ENCODE measurements at places on chromosomes 7 and 10.

- DNase-seq, result no peak
These were observed 4.9 kb downstream of the ABCC2 start for GRCh38 chr10:99787311-99787710.

DNA sequence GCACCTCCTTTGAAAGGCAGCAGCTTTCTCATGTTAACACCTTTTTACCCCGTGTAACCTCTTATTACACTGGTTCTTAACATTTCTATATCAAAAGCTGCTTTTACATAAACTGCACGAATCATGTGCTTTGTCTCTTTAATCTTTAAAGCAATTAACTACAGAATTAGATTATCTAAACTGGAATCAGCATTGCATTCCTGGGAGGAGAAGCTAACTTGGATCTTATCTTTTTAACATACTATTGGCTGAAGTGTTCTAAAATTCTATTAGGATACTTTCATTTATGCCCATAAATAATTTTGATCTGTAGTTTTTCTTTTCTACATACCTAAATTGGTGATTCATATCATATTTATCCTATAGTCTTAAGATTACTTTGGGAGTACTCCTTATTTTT is 428.4 kb upstream of the IGFBP3 start:
- DNase-seq, result no peak

DNA sequence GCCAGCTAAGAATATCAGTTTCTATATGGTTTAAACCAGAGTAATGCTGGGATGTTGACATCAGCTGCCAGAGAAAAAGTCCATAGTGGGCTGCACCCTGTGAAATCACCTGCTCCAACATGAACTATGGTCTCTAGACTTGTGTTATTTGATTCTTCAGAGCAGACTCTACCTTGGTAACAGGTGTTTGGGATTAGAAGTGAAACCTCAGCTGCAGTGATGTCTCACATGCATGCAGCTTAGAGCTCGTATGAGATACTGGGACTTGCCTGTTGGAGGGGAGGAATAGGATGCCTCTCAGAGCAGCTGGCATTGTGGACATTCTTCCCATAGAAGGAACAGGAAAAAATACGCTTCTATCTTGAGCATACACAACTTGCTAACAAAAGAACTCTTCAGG is 287.1 kb upstream of the CSTF2T start:
- DNase-seq, result no peak

DNA sequence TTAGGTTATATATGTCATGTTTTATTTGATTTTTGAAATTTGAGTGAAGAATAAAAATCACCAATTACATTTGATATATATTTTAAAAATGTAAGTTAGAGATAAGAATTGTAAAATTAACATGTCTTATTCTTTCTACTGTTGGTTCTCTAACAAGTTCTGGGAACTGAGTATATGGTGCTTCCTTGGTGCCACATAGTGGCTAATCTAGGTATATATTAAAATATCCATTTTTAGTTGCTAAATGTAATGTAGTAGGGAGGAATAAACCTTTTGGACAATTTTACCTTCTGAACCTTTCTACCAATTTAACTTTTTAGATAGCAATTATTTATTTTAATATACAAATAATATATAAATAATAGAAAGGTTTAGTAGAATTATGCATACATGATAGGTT is 17.5 kb downstream of the CFAP69 start:
- DNase-seq, result no peak

DNA sequence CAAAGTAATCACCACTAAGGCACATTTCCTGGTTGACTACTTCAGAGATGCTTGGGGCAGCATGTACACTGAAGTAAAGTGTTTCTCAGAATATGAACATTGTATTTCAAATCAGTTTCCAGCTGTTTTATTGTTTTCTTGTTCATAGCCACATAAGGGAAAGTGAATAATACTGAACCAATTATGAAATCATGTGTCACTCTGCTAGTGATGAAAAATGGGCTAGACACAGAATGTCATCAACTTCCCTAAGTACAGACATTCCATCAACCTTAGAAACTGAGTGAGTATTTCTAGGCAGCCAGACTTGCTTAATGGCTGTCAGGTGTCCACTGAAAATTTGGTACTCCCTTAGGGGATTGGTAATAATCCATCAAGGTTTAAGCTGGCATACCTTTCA is 603.5 kb downstream of the ARL4A start:
- no peak for DNase-seq
